CD4-positive, alpha-beta T cell treated with Interleukin-4 for 1 hour (primary cell): ENCODE measurements at places on chromosomes 7 and 10.

GRCh38 chr7:92489634-92490033 lies 11.9 kb upstream of the ERVW-1 start:
- no peak for DNase-seq

GRCh38 chr7:96521068-96521894 lies 188.4 kb downstream of the SEM1 start:
- DNase-seq = no peak

- DNase-seq = no peak
These were observed 241.7 kb downstream of the CALN1 start for GRCh38 chr7:72170475-72170874.

- DNase-seq = no peak
These were observed 136.4 kb upstream of the MDFIC start for GRCh38 chr7:114785496-114785895.
